ENCODE measurements at places on chromosomes 2 and 18. TPM values are rescaled to one million over a fixed set of nuclear protein-coding genes. Genes with fewer than 3 reads are reported as not detected.

CENPA gene
- 5.2 TPM for total RNA-seq

DNA sequence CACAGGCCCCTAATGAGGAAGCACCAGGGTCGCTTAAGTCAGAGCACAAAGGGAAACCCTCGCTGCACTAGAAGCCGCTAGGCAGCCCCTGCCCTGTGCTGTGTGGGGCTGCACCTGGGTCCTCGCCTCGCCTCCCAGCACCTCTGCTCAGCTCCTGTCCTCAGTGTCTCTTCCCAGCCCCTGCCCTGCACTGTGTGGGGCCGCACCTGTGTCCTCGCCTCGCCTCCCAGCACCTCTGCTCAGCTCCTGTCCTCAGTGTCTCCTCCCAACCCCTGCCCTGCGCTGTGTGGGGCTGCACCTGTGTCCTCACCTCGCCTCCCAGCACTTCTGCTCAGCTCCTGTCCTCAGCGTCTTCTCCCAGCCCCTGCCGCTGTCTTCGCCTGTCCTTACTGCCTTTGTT is 342.8 kb downstream of the EIPR1 start:
- DNase-seq = no peak

GRCh38 chr2:191748528-191749180 is 70.7 kb downstream of the NABP1 start:
- no peak for DNase-seq

GRCh38 chr2:235911125-235911524 is 257.1 kb downstream of the GBX2 start:
- DNase-seq = no peak

- DNase-seq = no peak
Observed at GRCh38 chr2:15842758-15843666, 97.3 kb upstream of the MYCN start.

Data from lower leg skin (tissue), 4 donors.